ENCODE measurements at places on chromosomes 5 and 9.

DNA sequence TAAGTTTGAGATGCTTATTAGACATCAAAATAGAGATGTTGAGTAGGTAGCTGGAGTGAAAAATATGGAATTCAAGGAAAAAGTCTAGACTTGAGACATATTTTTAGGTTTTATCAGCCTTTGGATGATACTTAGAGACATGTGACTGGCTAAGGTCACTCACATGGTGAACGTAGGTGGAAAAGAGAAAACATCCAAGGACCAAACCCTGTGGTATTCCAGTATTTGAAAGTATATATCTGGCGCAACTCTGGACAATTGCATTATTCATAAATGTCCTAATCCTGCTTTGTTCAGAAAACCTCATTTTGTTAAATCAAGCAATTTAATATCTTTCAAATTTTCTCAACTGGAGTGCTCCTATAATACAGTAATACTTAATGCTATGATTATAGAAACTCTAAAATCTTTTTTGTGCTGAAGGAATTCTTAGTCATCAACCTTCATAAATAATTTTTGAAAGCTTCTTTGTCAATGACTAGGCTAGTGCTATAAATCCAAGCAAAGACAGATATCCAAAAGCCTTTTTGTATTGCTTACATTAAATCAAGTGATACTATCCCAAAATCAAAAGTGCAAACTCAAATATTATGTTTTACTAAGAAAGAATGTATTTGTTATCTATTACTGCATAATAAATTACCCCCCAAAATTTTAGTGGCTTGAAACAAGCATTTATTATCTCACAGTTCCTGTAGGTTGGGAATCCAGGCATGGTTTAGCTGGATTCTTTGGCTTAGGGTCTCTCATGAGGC is 452.0 kb downstream of the ENC1 start:
- no peaks in the 10 kb centered on the region for H3K27me3 ChIP-seq
- H3K4me1 ChIP-seq: no peaks in the 10 kb centered on the region
- no peak overlapping the region for H3K4me3 ChIP-seq
- no peaks in the 10 kb centered on the region for H3K36me3 ChIP-seq
- H3K27ac ChIP-seq: no peak overlapping the region
- DNase-seq: no peak

- DNase-seq: no peak
- no peak overlapping the region for H3K4me3 ChIP-seq
- no peaks in the 10 kb centered on the region for H3K27me3 ChIP-seq
- H3K4me1 ChIP-seq: no peaks in the 10 kb centered on the region
- H3K36me3 ChIP-seq: no peaks in the 10 kb centered on the region
- no peak overlapping the region for H3K27ac ChIP-seq
Observed at GRCh38 chr9:98504298-98505282, 204.1 kb downstream of the GABBR2 start.

- H3K27ac ChIP-seq: no peak overlapping the region
- H3K36me3 ChIP-seq: no peaks in the 10 kb centered on the region
- no peak for DNase-seq
Observed at GRCh38 chr5:32722957-32723356, 11.8 kb downstream of the NPR3 start.

GRCh38 chr5:10556289-10556807 is 7.5 kb upstream of the ANKRD33B start:
- H3K27ac ChIP-seq: no peak overlapping the region
- H3K4me1 ChIP-seq: no peaks in the 10 kb centered on the region
- no peak overlapping the region for H3K4me3 ChIP-seq
- no peak for DNase-seq
- H3K27me3 ChIP-seq: peaks cover 18% of the 10 kb centered on the region
- no peaks in the 10 kb centered on the region for H3K36me3 ChIP-seq

DNA sequence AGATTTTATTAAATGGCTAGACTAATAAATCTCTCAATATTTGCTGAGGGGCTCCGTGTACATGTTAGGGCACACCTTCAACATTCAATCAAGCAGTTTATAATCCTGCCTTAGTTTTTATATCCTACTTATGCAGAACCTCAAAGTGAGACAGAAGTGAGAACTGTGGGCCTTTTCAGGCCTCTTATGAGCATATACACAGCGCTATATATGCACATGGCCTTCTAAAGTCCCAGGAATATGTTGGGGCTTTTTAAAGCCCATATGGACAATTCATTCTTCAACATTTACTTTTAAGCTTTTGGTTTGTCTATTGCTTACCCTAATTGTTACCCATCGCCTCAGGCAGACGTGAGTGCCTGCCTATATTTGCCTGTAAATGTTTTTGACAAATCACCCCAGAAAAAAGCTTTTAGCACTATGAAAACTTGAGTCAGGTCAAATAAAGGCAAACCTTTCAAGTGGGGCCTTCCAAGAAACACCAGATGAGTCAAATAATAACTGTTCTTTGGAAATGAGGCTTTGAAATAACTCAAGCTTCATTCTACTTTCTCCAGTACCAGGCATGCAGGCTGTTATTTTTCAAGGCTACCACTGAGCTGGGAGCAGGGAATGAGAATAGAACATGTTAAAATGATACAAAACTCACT is 58.2 kb downstream of the ESM1 start:
- no peaks in the 10 kb centered on the region for H3K36me3 ChIP-seq
- DNase-seq: no peak
- no peaks in the 10 kb centered on the region for H3K4me1 ChIP-seq
- H3K4me3 ChIP-seq: no peak overlapping the region
- no peak overlapping the region for H3K27ac ChIP-seq

DNA sequence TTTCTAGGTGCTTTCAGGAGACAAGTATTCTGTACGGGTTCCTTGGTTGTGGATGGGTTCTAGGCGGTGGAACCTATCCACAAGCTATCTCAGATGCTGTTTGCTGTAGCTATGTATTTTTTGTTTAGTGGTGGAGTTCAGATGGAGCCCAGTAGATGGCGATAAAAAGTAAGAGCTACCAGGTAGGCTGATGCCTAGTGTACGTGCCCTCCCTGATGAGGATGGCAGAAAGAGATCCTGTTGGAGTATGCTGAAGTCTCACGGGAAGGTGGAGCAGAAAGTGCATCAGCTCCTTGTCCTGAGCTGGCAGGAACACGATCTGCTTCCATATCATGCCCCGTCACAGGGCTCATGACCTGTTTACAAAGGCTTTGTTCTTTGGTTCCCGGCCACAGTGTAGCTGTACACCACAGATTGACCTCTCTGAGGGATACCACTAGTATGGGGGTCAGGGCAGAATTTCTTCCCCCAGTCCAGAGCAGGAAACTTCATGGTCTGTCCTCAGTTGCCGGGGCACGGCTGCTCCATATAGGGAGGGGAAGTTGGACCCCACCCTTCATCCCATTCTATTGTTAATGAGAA is 12.6 kb upstream of the UGT3A2 start:
- no peak for DNase-seq
- no peak overlapping the region for H3K4me3 ChIP-seq
- H3K27me3 ChIP-seq: peaks cover 18% of the 10 kb centered on the region
- H3K36me3 ChIP-seq: no peaks in the 10 kb centered on the region
- H3K4me1 ChIP-seq: peaks cover 4% of the 10 kb centered on the region
- no peak overlapping the region for H3K27ac ChIP-seq

DNA sequence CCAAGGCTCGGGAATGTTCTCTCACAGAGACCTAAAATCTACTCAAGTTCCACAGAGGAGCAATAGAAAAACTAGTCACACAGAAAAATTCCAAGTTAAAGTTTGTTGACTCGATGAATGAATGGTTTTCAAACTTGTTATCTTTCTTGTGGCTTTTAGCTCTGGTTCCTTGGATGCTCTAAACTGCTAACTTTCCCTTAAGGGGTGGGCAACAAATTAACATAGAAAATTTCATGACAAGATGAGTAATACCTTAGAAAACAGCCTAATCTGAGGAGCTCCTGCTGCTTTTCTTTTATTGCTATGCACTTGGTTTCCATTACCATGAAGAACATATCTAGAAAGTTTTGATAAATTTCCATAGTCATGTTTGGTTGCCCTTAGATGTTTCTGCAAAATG is 100.2 kb upstream of the CCDC112 start:
- no peak overlapping the region for H3K27ac ChIP-seq
- no peaks in the 10 kb centered on the region for H3K36me3 ChIP-seq
- H3K27me3 ChIP-seq: no peaks in the 10 kb centered on the region

- no peak overlapping the region for H3K4me3 ChIP-seq
- H3K4me1 ChIP-seq: no peaks in the 10 kb centered on the region
- H3K27me3 ChIP-seq: no peaks in the 10 kb centered on the region
- no peaks in the 10 kb centered on the region for H3K36me3 ChIP-seq
Observed at GRCh38 chr5:98941131-98941883, 12.5 kb upstream of the CHD1 start.

DNA sequence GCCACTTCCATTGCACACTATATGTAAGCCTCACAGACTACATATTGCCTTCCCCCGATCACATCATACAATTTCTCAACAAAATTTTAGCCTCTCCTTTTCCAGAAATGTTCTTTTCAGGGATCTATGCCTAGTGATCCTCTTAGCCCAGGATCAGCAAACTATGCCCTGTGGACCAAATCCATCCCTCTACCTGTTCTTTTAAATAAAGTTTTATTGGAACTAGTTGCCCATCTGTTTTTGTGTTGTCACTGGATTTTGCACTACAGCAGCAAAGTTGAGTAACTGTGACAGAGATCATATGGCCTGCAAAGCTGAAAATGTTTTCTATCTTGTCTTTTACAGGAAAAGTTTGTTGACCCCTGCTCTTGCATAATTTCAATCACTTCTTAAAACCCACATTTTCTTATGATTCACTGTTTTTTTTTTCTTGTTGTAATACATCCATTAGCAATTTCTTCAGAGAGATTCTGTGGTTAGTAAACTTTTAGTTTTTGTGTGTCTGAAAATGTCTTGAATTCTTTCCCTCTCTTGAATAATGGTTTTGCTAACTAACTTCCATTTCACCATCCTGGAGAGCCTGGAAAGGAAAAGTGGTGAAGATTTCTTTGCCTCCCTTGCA is 7.1 kb downstream of the TXNDC8 start:
- no peaks in the 10 kb centered on the region for H3K27me3 ChIP-seq
- H3K36me3 ChIP-seq: no peaks in the 10 kb centered on the region
- H3K4me1 ChIP-seq: no peaks in the 10 kb centered on the region
- H3K4me3 ChIP-seq: no peak overlapping the region
- no peak overlapping the region for H3K27ac ChIP-seq

- no peaks in the 10 kb centered on the region for H3K36me3 ChIP-seq
- H3K27ac ChIP-seq: peak overlapping the region; percentile 62
- DNase-seq: peak; percentile 22
- H3K27me3 ChIP-seq: no peaks in the 10 kb centered on the region
- H3K4me3 ChIP-seq: peak overlapping the region; percentile 72
Observed at GRCh38 chr5:14665101-14665822, 744 bp downstream of the OTULIN start.

GRCh38 chr9:134066913-134067851 is 644 bp downstream of the BRD3 start:
- H3K4me1 ChIP-seq: peaks cover 6% of the 10 kb centered on the region
- peaks cover 3% of the 10 kb centered on the region for H3K36me3 ChIP-seq
- H3K27me3 ChIP-seq: peaks cover 26% of the 10 kb centered on the region
- peak; percentile 29 for DNase-seq
- H3K4me3 ChIP-seq: peak overlapping the region; percentile 76

DNA sequence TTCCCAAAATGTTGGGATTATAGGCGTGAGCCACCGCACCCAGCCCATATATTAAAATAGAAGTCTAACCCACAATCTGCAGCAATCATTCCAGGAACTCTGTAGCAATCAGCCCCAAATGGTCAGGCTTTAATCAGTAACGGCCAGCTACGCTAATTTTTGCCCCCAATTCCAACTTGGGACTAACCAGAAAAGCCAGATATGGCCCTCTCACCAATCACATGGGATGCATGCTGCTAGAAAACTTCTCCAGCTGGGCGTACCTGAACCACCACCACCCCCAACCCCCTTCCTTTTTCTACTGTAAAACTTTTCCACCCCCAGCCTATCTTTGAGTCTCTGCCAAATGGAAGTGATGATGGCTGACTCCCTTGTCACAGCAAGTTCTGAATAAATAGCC is 4.1 kb downstream of the SUSD1 start:
- no peak overlapping the region for H3K4me3 ChIP-seq
- DNase-seq: no peak
- no peaks in the 10 kb centered on the region for H3K27me3 ChIP-seq
- no peak overlapping the region for H3K27ac ChIP-seq

GRCh38 chr5:168238463-168238862 is 53.0 kb upstream of the WWC1 start:
- DNase-seq: no peak
- no peaks in the 10 kb centered on the region for H3K36me3 ChIP-seq
- no peak overlapping the region for H3K4me3 ChIP-seq
- no peaks in the 10 kb centered on the region for H3K27me3 ChIP-seq

GRCh38 chr5:134101686-134102439 is 12.6 kb upstream of the TCF7 start:
- peak; percentile 68 for DNase-seq
- H3K27me3 ChIP-seq: no peaks in the 10 kb centered on the region
- peaks cover 71% of the 10 kb centered on the region for H3K4me1 ChIP-seq
- peak overlapping the region; percentile 62 for H3K27ac ChIP-seq
- H3K36me3 ChIP-seq: no peaks in the 10 kb centered on the region

DNA sequence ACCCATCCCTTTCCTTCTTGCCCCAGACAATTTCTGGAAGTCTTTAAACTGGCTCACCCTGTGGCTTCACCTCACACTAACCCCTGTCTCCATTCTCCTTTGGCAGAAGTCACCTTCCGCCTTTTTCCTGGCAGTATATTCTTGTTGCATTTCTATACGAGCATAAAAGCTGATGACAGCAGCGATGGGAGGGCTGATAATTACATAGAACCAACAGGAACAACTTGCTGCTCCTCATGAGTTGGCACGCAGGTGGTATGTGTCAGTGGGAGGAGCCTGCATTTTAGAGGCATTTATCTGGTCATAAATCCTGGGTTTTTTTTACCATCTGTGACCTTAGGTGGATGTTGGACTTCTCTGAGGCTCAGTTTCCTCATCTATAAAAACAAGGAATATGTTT is 61.4 kb upstream of the CKMT2 start:
- DNase-seq: no peak
- no peaks in the 10 kb centered on the region for H3K27me3 ChIP-seq
- no peak overlapping the region for H3K4me3 ChIP-seq
- no peaks in the 10 kb centered on the region for H3K4me1 ChIP-seq
- no peak overlapping the region for H3K27ac ChIP-seq
- H3K36me3 ChIP-seq: no peaks in the 10 kb centered on the region

- DNase-seq: no peak
- no peaks in the 10 kb centered on the region for H3K36me3 ChIP-seq
- peaks cover 10% of the 10 kb centered on the region for H3K27me3 ChIP-seq
- H3K27ac ChIP-seq: no peak overlapping the region
- H3K4me1 ChIP-seq: no peaks in the 10 kb centered on the region
- no peak overlapping the region for H3K4me3 ChIP-seq
Observed at GRCh38 chr5:133509742-133510079, 102.6 kb downstream of the FSTL4 start.

GRCh38 chr9:80932181-80932580 is 757.2 kb downstream of the TLE1 start:
- H3K27me3 ChIP-seq: no peaks in the 10 kb centered on the region
- DNase-seq: no peak
- H3K27ac ChIP-seq: no peak overlapping the region

GRCh38 chr9:107547772-107548297 is 58.3 kb upstream of the KLF4 start:
- DNase-seq: no peak
- H3K27ac ChIP-seq: no peak overlapping the region
- no peak overlapping the region for H3K4me3 ChIP-seq
- H3K27me3 ChIP-seq: no peaks in the 10 kb centered on the region
- H3K36me3 ChIP-seq: no peaks in the 10 kb centered on the region

GRCh38 chr5:68405026-68405684 is 189.6 kb downstream of the PIK3R1 start:
- H3K4me1 ChIP-seq: peaks cover 10% of the 10 kb centered on the region
- H3K36me3 ChIP-seq: no peaks in the 10 kb centered on the region
- H3K27ac ChIP-seq: no peak overlapping the region
- no peak overlapping the region for H3K4me3 ChIP-seq
- DNase-seq: no peak
- no peaks in the 10 kb centered on the region for H3K27me3 ChIP-seq

GRCh38 chr5:156182174-156182967 is 144.6 kb upstream of the SGCD start:
- H3K27ac ChIP-seq: no peak overlapping the region
- H3K36me3 ChIP-seq: no peaks in the 10 kb centered on the region
- no peaks in the 10 kb centered on the region for H3K27me3 ChIP-seq
- no peak overlapping the region for H3K4me3 ChIP-seq
